ENCODE measurements at places on chromosomes 5 and 9.
A peak's percentile ranks its signal among the peaks of the same experiment; 100 is the strongest.

- DNase-seq, result no peak
These were observed 308.5 kb upstream of the KCNN2 start for GRCh38 chr5:114053372-114053771.

GRCh38 chr9:107648153-107648715, 158.7 kb upstream of the KLF4 start:
- no peak for DNase-seq

DNA sequence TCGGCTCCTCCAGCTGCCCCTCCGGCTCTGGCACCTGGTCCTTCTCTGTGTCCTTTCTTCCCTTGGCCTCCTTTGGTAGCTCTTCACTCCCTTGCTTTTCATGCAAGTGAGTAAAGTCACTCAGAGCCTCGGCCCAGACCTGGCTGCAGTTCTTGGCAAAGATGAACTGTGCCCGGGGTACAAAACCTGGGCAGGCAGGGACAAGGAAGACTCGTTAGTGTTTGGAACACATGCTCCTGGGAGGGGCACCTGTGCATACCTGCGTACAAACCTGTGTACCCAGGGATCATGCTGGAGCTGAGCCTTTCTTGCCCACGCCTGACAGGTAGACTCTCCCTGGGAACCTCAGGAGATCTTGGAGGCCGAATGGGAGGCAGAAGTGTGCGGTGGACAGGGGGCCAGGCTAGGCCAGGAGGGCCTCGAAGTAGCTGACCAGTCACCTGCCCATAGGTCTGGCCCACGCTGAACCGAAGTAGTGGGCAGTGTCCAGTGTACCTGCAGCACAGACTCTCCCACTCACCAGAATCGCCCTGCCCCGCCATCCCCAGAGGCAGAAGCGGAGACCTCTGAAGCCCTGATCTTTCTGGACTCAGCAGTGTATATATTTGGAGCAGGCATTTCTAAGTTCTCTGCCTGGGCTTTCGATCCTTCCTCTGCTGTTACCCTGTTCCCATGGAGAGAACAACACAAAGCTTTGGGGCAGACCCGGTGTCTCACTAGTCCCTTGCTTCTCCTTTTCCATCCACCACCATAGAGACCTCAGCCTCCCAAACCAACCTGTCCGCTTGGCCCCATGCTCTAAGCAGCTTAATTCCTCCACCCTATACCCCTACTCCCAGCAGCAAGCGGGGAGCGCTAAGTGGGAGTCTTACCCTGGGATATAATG, 41.9 kb upstream of the TESK1 start:
- no peak for DNase-seq

DNA sequence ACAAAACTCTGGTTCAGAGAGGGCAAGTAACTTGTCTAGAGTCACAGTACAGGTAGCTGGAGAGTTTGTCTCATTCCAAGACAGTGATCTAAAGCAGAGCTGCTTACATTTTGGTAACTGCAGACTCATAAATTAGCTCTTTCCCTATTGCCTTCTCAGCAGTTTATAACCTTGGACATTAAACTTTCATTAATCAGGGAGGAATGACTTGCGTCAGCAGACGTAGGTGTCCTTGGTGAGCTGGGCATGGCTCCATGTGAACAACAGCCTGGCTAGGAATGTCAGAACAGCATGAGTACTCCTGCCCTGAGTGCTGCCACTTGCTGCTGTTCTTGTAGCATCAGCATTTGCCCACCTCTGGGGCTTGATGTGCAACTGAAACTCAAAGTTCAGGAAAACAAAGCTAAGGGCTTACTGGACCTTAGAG, 2.2 kb upstream of the ALDOB start:
- DNase-seq, result no peak

DNA sequence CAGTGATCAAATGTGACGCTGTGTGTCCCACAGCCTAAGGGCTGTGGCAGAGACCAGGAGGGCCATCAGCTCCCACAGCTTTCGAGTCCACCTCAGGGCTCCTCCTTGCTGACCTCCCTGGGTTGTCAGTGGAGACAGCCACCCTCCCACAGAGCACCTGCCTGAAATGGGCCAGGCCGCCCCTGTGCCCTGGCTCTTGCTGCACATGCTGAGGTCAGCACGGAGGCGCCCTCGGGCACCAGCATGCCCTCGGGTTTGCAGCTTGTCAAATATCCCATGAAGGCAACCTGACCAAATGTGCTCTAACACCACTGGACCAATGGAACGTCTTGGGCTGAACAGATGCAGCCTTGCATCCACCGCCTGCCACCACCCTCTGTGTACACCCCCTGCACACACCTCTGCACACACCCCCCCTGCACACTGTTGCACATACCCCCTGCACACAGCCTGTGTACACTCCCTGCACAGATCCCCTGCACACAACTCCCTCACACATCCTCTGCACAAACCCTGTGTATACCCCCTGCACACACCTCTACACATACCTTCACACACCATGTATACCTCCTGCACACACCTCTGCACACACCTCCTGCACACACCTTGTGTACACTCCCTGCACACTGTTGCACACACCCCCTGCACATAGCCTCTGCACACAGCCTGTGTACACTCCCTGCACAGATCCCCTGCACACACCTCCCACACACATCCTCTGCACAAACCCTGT, 2.0 kb upstream of the CEP72 start:
- DNase-seq, result no peak

GRCh38 chr9:32455738-32456137, 70.3 kb downstream of the RIGI start:
- DNase-seq, result no peak

DNA sequence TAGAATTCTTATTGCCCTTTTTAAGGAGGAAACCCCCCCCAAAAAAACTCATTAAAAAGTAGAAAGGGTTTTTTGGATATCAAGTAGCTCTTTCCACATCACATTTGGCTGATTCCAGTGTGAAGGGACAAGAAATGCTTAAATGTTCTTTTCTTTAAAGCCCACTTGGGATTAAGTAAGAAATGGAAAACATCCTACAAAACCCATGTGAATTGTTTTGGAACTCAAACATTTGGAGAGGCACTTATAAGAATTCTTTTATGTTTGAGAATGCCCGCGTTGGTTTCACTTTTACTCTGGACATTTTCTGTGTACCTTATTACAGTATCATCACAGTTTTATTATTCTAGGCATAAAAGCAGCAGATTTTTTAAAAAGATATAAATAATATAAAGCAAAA, 301.1 kb upstream of the ACTBL2 start:
- DNase-seq, result no peak

DNA sequence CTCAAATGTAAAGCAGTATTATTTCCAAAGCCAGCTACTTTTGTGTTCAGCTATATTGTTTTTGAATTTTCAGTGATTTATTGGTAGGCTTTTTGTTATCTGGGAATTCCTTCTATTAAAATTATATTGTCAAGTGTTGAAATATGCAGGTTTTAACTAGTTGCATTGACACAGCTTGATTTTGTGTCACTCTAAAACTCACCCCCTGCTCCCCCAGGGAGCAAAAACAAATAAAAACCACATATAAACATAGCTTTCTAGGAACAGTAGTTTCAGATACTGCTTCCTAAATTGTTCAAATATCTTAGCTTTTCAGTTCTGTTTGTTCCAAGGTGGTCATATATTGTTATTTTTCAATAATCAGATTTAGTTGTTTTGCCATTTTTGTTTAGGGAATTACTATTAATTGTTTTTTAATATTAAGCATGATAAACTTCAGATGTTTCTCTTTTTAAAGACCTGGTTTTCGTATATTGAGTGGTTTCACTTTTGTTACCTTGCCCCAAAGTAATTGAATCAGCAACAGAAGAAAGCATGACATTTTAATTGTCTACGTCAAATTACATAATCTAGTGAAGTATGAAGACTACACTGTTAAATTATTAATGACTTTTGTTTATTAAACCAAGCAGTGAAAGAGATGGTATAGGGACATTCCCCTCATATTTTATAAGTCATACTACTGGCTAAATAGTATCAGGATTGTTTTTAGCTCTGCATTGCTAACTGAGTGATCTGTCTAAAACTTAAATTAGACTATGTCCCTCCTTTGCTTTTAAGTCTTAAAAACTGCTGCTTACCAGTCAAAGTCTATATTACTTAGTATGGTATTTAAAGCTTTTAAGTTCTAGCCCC, 43.4 kb downstream of the ERBIN start:
- DNase-seq, result no peak

GRCh38 chr5:154899151-154899816, 38.7 kb downstream of the GEMIN5 start:
- no peak for DNase-seq

- peak; percentile 94 for DNase-seq
These were observed 207.7 kb downstream of the PDE4D start for GRCh38 chr5:59685793-59686192.

DNA sequence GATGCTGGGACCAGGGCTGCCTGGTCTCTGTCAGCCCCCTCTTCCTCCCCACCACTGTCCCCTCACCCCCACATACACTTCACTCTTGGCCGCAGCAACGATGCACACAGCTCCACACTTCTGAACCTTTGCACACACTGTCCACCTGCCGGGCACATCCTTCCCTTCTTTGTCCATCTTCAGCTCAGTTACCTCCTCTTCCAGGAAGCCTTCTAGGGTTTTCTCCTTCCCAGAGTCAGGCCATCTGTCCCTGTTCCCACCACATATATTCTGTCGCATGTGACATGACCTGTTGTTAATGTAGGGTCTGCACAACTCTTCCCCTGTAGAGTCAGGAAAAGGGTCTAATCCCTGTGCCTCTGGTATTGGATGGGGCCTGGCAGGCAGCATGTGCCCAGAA, 38.6 kb upstream of the PHYKPL start:
- no peak for DNase-seq

DNA sequence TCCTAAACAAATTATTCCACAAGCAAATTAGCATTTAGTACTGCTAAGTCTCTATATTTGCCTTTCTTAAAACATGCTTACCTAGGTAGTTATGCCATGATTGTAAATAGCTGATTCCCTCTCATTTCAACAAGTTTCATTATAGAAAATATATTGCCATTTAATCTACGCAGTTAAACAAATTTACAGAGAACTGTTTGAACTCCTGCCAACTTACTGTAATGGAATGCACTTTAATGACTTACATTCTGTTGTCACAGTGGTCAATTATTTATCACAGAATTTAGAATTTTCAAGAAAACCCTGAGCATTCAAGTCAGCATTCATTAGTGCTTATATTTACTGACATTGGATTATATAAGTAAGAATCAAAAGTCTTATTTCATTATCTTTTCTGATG, 19.6 kb downstream of the SLC38A9 start:
- no peak for DNase-seq

GRCh38 chr9:131575946-131576853, 30.9 kb downstream of the PRRT1B start:
- DNase-seq, result no peak

GRCh38 chr9:77839459-77840140, 191.5 kb upstream of the GNA14 start:
- DNase-seq, result no peak

DNA sequence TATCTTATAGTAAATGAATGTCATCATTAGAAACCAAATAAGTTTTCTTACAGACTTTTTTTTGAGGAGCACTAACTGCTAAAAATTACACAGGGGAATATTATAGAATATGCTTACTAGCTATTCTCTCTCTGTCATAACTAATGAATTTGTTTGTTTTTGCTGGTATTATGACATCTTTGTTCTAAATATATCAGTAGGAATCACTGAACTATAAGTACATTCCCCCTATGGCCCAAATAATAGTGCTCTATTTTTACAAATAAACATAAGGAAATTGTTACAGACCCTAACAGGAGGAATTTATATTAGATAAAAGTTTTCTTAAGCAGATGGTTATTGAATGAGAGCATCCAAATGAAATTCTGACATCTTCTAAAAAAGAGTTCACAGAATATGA, 83.0 kb upstream of the RIOK2 start:
- no peak for DNase-seq

- no peak for DNase-seq
These were observed 1018.9 kb upstream of the ARRDC3 start for GRCh38 chr5:92402045-92402444.

- peak; percentile 2 for DNase-seq
These were observed 409.1 kb upstream of the GRIA1 start for GRCh38 chr5:153081385-153081784.

- DNase-seq, result peak; percentile 9
These were observed 262.7 kb upstream of the CLINT1 start for GRCh38 chr5:158121678-158122077.

DNA sequence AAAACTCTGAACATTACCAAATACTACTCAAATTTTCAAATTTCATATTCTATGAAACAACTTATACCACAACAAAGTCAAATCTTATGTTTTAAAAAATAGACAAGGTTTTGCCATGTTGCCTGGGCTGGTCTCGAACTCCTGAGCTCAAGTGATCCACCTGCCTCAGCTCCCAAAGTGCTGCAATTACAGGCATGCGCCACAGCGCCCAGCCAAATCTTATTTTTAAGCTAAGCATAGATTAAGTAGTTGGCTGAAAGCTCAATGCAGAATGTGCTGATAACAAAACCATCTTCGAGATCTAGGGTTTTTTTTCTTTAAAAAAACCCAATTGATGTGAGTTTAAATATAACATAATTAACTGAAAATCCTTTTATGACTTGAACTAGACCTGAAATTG, 6.4 kb downstream of the LMBRD2 start:
- peak; percentile 7 for DNase-seq

DNA sequence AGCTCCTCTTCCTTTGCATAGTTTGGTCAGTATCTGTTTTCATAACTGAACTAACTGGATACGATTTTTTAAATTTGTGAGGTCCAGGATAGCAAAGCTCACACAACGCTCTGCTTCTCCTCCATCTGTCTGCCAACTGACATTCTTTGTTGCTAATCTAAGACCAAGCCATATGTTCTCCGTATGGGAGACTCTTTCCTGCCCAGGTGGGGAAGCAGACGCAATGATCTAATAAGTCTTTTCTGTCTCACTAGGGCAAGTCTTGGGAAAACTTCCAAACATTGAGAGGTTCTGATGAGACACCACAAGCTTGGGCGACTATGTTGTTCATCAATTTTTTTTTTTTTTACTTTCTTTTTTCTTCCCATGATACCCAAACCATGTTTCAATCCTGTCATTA, 558.5 kb downstream of the EFNA5 start:
- peak; percentile 85 for DNase-seq

DNA sequence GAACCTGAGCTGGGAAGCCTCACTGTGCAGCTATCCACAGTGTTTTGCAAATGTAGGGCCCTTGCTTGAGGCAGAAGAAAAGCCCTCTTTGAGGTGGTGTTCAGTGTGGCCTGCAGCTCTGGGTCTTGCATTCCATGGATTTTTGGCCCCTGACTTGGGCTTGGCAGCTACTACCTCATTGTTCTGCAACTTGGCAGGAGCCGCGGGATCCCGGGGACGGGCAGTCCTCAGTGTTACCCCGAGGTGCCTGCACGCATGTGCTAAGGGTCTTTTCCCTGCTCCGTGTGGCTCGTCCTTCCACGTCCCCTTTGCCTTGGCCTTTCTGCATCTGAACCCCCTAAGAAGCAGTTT, 39.8 kb downstream of the NEK6 start:
- DNase-seq, result no peak

- peak; percentile 10 for DNase-seq
These were observed 10.4 kb upstream of the SLC30A5 start for GRCh38 chr5:69083412-69083811.

- DNase-seq, result no peak
These were observed 16.5 kb upstream of the SLC2A8 start for GRCh38 chr9:127380479-127380878.

All from NCI-H82 (cell line).